ENCODE measurements at places on chromosomes 13 and 19. TPM values are rescaled to one million over a fixed set of nuclear protein-coding genes. Genes with fewer than 3 reads are reported as not detected.

ZNF888 gene
- 5.0 TPM for total RNA-seq

GRCh38 chr13:21016487-21016886, 44.9 kb downstream of the LATS2 start:
- DNase-seq: no peak
- no peaks in the 10 kb centered on the region for H3K27me3 ChIP-seq
- H3K4me3 ChIP-seq: no peak overlapping the region
- peak overlapping the region; percentile 30 for H3K27ac ChIP-seq

SERP2 gene
- total RNA-seq: 5.2 TPM

DNA sequence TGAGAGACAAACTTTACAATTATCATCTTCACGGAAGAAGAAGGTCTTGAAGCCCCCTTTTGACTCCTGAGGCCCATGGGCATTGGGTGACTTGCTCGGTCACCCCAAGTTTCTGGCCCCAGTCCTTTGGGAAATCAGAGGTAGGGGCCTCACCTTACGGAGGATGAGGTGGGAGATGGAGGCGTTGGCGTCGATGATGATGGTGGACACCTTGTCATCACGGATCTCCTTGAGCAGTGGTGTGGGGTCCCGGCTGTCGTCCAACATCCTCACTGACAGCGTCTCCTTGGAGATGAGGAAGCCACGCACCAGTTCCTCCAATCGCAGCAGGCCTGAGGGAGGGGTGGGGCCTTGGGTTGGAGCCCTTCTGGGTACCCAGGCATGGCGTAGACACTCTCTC, 10.8 kb downstream of the GRIK5 start:
- no peak overlapping the region for H3K27ac ChIP-seq
- no peaks in the 10 kb centered on the region for H3K27me3 ChIP-seq
- no peaks in the 10 kb centered on the region for H3K4me1 ChIP-seq

- no peak for DNase-seq
- H3K4me1 ChIP-seq: no peaks in the 10 kb centered on the region
- no peak overlapping the region for H3K4me3 ChIP-seq
- no peak overlapping the region for H3K27ac ChIP-seq
- H3K36me3 ChIP-seq: no peaks in the 10 kb centered on the region
Observed at GRCh38 chr13:23787464-23787863, 101.7 kb downstream of the MIPEP start.

SERPINE3 gene
- total RNA-seq: not detected

DNA sequence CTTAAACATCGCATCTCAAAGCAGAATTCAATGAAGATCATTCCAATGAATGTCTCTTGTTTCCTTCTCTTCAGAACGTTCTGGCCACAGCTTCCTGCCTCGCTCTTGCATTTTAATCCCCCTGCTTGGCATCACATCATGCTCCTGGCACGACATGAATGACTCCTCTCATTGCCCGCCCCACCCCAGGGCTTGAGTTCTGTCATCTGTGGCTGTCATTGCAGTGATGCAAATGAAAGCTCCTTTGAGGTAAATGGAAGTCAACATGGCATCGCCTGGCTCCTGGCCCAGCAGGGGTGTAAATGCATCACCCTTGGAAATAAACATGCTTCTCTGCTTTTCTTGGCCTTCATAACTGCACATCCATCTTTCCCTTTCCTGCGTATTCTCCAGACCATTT, 48.6 kb downstream of the SCEL start:
- H3K4me1 ChIP-seq: no peaks in the 10 kb centered on the region
- H3K36me3 ChIP-seq: no peaks in the 10 kb centered on the region
- no peak overlapping the region for H3K4me3 ChIP-seq
- no peak for DNase-seq

DNA sequence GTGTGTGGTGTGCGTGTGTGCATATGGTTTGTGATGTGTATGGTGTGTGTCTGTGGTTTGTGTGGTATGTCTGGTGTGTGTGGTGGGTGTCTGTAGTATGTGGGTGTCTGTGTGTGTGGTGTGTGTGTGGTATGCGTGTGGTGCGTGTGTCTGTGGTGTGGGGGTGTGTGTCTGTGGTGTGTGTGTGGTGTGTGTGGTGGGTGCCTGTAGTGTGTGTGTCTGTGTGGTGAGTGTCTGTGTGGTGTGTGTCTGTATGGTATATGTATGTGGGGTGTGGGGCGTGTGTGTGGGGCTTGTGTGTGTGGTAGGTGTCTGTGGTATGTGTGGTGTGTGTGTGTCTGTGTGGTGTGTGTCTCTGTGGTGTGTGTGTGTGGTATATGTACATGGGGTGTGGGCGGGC, 300.7 kb downstream of the TEX29 start:
- H3K27me3 ChIP-seq: no peaks in the 10 kb centered on the region
- no peaks in the 10 kb centered on the region for H3K36me3 ChIP-seq
- no peak overlapping the region for H3K4me3 ChIP-seq
- no peak overlapping the region for H3K27ac ChIP-seq
- no peaks in the 10 kb centered on the region for H3K4me1 ChIP-seq

DNA sequence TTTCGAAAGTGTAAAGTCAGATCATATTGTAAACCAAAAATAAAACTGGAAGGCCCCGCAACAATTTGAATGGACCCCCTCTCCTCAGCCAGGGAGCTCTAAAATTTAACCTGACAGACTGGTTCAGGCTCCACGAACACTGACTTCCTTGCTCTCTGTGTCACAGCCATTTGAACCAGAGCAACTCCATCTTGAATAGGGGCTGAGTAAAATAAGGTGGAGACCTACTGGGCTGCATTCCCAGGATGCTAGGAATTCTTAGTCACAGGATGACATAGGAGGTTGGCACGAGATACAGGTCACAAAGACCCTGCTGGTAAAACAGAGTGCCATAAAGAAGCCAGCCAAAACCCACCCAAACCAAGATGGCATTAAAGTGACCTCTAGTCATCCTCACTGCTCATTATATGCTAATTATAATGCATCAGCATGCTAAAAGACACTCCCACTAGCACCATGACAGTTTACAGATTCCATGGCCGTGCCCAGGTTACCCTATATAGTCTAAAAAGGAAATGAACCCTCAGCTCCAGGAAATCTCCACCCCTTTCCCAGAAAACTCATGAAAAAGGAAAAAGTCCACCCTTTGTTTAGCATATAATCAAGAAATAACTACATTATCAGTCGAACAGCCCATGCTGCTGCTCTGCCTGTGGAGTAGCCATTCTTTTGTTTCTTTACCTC, 43.1 kb downstream of the RFXAP start:
- H3K36me3 ChIP-seq: peaks cover 6% of the 10 kb centered on the region
- no peak overlapping the region for H3K27ac ChIP-seq
- no peak for DNase-seq
- H3K27me3 ChIP-seq: no peaks in the 10 kb centered on the region

- H3K4me1 ChIP-seq: no peaks in the 10 kb centered on the region
- H3K36me3 ChIP-seq: no peaks in the 10 kb centered on the region
- H3K27me3 ChIP-seq: no peaks in the 10 kb centered on the region
- H3K4me3 ChIP-seq: no peak within 1 kb of the TSS
Observed at GRCh38 chr19:6433663-6434062, at the start of gene SLC25A41. SLC25A41 (minus strand) TSS chr19:6433763; CDS start chr19:6433693, 70 bp downstream.

DNA sequence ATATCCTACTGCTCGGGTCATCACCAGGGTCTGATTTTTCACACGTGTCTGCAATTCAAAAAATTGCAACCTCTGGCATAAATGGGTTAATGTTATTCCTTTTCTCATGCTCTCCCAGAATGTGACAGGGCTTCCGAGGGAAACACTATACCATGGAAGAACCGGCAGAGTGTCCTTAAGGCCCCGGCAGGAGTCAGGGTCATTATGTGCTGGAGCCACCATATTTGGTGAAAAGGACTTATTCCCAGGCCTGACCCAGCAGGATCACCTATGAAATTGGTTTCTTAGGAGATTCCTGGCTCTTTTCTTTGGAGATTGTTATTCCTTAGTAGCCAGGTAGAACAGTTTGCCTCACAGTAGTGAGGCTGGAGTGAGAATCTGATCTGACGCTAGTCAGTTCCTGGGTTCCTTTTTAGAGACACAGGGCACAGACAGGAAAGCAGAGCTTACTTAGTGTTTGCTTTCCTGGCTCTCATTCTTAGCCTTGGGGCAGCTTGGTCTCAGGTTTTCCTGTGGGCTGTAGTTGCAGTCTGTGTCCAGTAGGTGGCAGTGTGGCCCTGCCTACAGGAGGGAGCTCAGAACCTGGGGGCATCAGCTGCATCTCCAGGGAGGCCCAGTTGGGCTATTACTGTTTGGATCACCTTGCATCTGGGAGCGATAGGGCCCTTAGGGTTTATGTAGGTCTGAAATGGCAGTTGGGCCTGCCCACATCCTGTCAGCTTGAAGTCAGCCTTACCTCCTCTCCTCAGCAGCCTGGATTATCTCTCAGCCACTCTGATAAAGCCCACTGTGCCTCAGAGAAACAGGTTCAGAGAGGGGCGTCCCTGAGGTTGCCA, 12.4 kb downstream of the SNRNP70 start:
- no peaks in the 10 kb centered on the region for H3K27me3 ChIP-seq
- H3K27ac ChIP-seq: no peak overlapping the region
- peak; percentile 74 for DNase-seq
- H3K36me3 ChIP-seq: peaks cover 9% of the 10 kb centered on the region
- H3K4me3 ChIP-seq: no peak overlapping the region

AMER2 gene
- total RNA-seq: not detected

IZUMO1 gene
- 1.6 TPM for total RNA-seq

- H3K36me3 ChIP-seq: no peaks in the 10 kb centered on the region
- DNase-seq: peak; percentile 77
- H3K27me3 ChIP-seq: no peaks in the 10 kb centered on the region
Observed at GRCh38 chr13:84607261-84608013, 725.2 kb upstream of the SLITRK1 start.

MATK gene
- 2.0 TPM for total RNA-seq

- no peak for DNase-seq
- no peaks in the 10 kb centered on the region for H3K36me3 ChIP-seq
- H3K4me3 ChIP-seq: no peak overlapping the region
- H3K4me1 ChIP-seq: no peaks in the 10 kb centered on the region
Observed at GRCh38 chr19:28019901-28020300, 1193.0 kb downstream of the UQCRFS1 start.

GRCh38 chr13:111518161-111518792, 197.8 kb downstream of the TEX29 start:
- H3K36me3 ChIP-seq: no peaks in the 10 kb centered on the region
- H3K27ac ChIP-seq: no peak overlapping the region
- H3K4me3 ChIP-seq: no peak overlapping the region
- no peaks in the 10 kb centered on the region for H3K27me3 ChIP-seq
- H3K4me1 ChIP-seq: no peaks in the 10 kb centered on the region

ELSPBP1 gene
- not detected for total RNA-seq

- no peaks in the 10 kb centered on the region for H3K27me3 ChIP-seq
- H3K4me3 ChIP-seq: no peak overlapping the region
- peaks cover under 1% of the 10 kb centered on the region for H3K4me1 ChIP-seq
- no peak for DNase-seq
Observed at GRCh38 chr13:97220151-97220900, 1.8 kb upstream of the MBNL2 start.

DNA sequence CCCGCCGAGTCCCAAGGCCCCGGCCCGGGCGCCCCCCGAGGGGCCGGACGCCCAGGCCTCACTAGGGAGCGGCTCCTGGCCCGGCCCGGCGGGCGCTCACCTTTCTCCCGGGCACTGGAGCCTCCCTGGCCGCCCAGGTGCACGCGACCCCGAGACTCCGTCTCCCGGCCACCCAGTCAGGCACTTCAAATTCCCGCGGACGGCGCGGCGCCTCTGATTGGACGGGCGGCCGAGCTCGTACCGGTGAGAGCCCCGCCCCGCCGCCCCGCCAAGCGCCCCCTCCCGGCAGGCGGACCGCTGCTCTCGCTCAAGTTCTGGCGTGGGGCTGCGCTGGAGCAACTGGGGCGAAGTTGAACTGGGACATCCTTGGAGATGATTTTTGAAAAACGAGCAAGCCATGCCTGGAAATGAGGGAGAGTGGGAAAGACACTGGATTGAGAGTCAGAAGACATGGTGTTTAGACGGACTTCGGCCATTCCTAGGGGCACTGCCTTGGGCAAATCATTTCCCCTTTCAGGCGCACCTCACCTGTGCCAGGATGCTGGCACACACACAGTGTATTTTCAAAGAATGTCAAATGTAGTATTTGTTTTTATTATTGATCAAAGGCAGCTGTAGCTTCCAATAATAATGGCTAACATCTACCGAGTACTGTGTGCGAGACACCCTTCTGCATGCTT, 485.3 kb downstream of the UQCRFS1 start:
- DNase-seq: peak; percentile 50
- no peaks in the 10 kb centered on the region for H3K36me3 ChIP-seq
- no peak overlapping the region for H3K4me3 ChIP-seq
- H3K27ac ChIP-seq: no peak overlapping the region

- no peaks in the 10 kb centered on the region for H3K27me3 ChIP-seq
- H3K36me3 ChIP-seq: no peaks in the 10 kb centered on the region
- H3K4me1 ChIP-seq: peaks cover 5% of the 10 kb centered on the region
- no peak overlapping the region for H3K27ac ChIP-seq
Observed at GRCh38 chr13:98508685-98509084, 68.2 kb downstream of the STK24 start.

DNA sequence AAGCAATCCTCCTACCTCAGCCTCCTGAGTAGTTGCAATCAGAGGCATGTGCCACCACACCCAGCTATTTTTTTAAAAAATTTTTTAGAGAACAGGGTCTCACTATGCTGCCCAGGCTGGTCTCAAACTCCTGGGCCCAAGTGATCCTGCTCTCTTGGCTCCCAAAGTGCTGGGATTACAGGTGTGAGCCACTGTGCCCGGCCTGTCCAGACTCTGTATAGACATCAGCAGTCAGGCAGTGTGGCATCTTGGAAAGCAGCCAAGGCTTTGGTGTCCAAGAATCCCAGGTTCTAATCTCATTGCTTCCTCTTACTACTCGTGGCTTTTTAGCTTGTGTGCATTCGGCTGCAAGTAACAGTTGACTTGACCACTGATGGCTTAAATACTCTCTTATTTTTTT, 43.4 kb downstream of the BICRA start:
- no peak overlapping the region for H3K4me3 ChIP-seq
- H3K27ac ChIP-seq: no peak overlapping the region
- no peak for DNase-seq
- no peaks in the 10 kb centered on the region for H3K36me3 ChIP-seq
- H3K4me1 ChIP-seq: no peaks in the 10 kb centered on the region
- no peaks in the 10 kb centered on the region for H3K27me3 ChIP-seq

SYT5 gene
- not detected for total RNA-seq

CACNG6 gene
- not detected for total RNA-seq

DNA sequence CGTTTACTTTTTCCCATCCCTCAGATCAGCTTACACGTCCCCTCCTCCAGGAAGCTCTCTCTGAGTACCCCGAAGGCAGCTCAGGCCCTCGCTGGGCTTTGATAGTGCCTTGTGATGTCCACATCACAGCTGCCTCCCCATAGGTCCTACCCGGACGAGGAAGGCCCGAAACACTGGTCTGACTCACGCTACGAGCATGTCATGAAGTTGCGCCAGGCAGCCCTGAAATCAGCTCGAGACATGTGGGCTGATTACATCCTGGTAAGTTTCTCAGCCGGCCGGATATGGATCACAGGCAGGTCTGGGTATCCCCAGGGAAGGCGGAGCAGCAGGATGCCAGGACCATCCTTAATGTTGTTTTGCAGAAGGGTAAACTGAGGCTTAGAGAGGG, 4.8 kb downstream of the COLGALT1 start:
- H3K36me3 ChIP-seq: peaks cover 1% of the 10 kb centered on the region
- no peaks in the 10 kb centered on the region for H3K4me1 ChIP-seq
- DNase-seq: peak; percentile 75

CFAP97D2 gene
- total RNA-seq: not detected

- H3K4me3 ChIP-seq: no peak overlapping the region
- H3K27ac ChIP-seq: no peak overlapping the region
- H3K4me1 ChIP-seq: no peaks in the 10 kb centered on the region
- no peaks in the 10 kb centered on the region for H3K36me3 ChIP-seq
- no peak for DNase-seq
- H3K27me3 ChIP-seq: no peaks in the 10 kb centered on the region
Observed at GRCh38 chr13:108961542-108962125, 332.2 kb downstream of the MYO16 start.

All from aorta (tissue), 5 donors.